ENCODE measurements at places on chromosomes 16 and 17.

GRCh38 chr17:56902348-56902747 is 11.5 kb downstream of the TRIM25 start:
- no peak for DNase-seq

DNA sequence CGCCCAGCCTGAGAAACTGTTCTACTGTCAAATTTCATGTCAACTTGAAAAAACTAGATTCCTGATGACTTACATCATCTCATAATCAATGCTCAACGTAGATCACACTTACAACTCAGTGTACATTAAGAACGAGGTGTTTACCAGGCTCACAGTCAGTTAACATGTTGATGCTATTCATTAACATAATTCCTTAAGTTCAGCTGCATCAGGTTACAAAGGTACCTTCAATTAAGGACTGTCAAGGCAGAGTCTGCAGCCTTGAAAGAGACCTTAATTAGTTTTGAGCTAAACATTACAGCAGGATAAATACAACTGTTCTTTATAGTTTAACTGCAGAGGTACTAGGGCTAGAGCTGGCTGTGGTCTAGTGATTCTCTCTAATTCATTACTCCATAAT is 1.9 kb downstream of the GNA13 start:
- no peak for DNase-seq

GRCh38 chr16:4922721-4923342 is 14.1 kb downstream of the PPL start:
- no peak for DNase-seq

DNA sequence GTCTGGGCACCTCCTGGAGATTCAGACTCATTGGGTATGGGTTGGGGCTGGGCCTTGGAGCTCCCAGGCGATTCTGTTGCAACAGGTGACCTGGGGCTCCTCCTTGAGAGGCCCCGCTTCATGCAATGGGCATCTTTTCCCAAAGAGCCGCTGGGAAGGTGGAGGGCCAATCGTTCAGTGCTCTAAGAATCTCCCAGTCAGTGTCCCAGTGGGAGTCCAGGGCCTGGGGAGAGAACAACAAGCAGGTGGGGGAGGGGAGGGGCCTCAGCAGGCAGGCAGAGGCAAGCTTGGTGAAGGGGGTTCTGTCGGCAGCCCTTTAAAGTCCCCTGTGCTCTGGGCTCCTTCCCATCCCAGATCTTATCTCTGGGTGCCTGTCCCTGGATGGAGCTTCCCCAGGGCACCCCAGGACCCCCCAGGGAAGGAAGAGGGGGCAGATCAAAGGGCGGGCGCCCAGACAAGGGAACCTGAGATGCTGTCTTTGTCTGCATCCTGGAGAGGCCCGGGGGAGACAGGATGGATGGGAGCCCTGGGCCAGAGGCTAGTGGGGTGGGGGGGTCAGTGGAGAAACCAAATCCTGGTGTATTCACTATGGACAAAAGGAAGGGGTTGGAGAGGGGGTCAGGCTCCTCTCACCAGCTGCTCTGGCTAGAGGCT is 30.5 kb upstream of the NXPH3 start:
- DNase-seq = peak; percentile 61

DNA sequence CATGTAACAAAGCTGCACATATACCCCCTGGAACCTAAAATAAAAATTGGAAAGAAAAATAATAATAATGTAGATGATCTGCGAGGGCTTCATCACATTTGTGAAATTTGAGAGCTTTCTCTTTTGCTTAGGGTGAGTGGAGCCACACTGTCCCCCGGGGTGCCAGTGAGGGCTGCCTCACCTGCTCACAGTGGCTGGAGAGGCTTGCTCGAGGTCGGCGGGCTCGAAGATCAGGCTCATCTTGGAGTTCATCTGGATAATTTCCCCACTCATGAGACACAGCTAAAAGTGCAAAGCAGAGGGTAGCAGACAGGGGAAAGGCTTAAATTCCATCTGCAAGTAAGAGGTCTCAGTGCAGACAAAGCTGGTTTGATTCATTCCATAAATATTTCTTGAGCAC is 123.8 kb downstream of the DNAH3 start:
- no peak for DNase-seq

DNA sequence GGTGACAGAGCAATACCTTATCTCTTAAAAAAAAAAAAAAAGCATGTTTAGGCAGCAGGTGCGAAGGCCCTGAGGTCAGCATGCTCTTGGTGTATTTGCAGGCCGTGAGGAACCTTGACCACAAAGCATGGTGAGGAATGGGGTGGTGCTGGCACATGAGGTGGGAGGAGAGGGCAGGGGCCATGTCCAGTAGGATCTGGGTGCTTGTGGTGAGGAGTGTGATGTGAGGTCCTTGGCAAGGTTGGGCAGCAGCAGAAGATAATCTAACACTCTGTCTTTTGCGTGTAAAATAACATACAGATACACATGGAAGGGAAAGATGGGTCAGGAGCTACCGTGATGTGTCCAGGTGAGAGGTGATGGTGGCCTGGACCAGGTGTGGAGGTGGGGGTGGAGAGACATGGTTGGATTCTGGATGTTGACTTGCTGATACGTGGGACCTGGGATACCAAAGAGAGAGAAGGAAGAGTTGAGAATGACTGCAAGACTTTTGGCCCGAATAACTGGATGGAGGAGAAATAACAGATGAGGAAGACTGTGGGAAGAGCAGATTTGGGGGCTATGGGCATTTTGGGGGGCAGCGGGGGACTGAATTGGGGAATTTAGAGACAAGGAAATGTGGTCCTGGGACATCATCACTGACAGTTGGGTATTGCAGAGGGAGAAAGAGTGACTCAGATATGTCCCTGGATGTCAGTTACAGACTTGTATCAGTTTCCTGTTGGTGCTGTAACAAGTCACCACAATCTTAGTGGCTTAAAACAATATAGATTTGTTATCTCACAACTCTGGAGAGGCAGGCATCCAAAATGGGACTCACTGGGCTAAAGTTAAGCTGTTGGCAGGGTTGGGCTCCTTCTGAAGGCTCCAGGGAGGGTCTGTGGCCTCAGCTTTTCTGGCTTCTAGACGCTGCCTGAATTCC is 274.9 kb downstream of the HAPSTR1 start:
- DNase-seq = no peak

DNA sequence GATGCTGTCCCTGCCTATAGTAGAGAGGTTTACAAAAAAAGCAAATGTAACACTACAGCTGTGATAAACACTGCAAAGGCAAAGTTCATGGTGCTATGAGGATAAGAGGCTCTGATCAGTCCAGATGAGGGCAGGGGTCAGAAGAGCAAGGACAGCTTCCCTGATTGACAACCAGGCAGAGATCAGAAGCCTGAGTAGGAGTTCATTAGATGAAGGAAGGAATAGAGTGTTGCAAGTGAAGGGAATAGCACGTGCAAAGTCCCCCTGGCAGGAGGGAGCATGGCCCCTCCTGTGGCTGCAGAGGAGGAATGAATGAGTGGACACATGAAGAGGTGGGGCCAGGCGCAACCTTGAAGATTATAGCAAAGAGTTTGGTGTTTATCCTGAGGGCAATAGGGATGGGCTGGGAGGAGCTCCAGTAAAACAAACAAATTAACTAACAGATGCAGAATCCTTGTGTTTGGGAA is 208.4 kb upstream of the IRX5 start:
- DNase-seq = no peak

GRCh38 chr16:75787440-75787839 is 61.1 kb upstream of the CPHXL start:
- DNase-seq = no peak

GRCh38 chr16:69818891-69819545 is 56.9 kb downstream of the WWP2 start:
- DNase-seq = no peak

- DNase-seq = no peak
These were observed 40.2 kb downstream of the FOXK2 start for GRCh38 chr17:82559566-82560251.

DNA sequence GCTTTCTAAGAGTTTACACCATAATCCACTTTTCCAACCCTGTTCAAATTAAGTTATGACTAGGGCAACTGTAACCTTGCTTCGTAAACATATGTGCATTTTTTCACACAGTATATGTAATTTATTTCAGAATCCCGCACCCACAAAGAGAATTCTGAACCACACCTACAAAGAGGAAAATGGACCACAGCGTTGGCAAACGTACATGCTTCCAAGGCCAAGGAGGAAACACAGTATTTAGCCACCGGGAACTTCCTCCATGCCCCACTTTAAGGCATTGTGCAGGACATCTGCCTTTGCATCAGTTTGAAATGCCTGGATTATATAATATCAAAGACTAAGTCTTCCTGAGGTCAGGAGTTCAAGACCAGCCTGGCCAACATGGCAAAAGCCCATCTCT is 2.1 kb downstream of the SPATA22 start:
- no peak for DNase-seq
